ENCODE measurements at places on chromosomes 1 and 21. TPM values are rescaled to one million over a fixed set of nuclear protein-coding genes. Genes with fewer than 3 reads are reported as not detected.

GRCh38 chr1:181397845-181398244, 85.5 kb upstream of the CACNA1E start:
- H3K4me3 ChIP-seq, result no peak overlapping the region
- peak overlapping the region; percentile 91 for H3K27ac ChIP-seq
- H3K4me1 ChIP-seq, result peaks cover 35% of the 10 kb centered on the region
- ATAC-seq, result peak; percentile 39
- no peaks in the 10 kb centered on the region for H3K36me3 ChIP-seq
- no peaks in the 10 kb centered on the region for H3K27me3 ChIP-seq

- H3K4me3 ChIP-seq, result no peak overlapping the region
- no peak overlapping the region for H3K27ac ChIP-seq
- ATAC-seq, result no peak
- H3K36me3 ChIP-seq, result no peaks in the 10 kb centered on the region
- H3K27me3 ChIP-seq, result peaks cover 28% of the 10 kb centered on the region
Measured at GRCh38 chr1:115275216-115275615, 62.8 kb downstream of the NGF start.

DNA sequence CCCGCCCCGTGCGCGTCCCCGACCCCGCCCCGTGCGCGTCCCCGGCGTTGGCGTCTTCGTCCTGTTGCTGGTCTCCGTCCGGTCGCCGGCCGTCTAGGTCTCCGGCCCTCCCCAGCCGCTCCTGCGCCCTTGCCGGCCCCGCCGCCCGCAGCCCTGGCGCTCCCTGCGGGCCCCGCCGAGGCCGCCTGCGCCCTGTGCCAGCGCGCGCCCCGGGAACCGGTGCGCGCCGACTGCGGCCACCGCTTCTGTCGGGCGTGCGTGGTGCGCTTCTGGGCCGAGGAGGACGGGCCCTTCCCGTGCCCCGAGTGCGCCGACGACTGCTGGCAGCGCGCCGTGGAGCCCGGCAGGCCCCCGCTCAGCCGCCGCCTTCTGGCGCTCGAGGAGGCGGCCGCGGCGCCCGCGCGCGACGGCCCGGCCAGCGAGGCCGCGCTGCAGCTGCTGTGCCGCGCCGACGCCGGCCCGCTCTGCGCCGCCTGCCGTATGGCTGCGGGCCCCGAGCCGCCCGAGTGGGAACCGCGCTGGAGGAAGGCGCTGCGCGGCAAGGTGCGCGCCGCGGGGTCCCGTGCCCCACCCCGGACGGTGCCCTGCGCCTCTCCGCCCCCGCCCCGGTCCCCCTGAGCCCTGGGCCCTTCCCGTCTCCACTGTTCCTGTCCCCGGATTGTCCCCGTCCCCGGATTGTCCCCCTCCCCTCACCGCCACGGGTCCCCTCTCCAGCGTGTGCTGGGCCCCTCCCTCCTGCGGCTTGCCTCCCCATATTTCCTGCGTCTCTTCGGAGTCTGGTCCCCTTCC, at the start of gene RNF187:
RNF187 (plus strand) TSS at position 47 of the 789 bp plus-strand sequence.
- H3K27me3 ChIP-seq, result no peaks in the 10 kb centered on the region
- H3K4me3 ChIP-seq, result peak within 1 kb of the TSS; percentile 92
- H3K4me1 ChIP-seq, result peaks cover 10% of the 10 kb centered on the region

DNA sequence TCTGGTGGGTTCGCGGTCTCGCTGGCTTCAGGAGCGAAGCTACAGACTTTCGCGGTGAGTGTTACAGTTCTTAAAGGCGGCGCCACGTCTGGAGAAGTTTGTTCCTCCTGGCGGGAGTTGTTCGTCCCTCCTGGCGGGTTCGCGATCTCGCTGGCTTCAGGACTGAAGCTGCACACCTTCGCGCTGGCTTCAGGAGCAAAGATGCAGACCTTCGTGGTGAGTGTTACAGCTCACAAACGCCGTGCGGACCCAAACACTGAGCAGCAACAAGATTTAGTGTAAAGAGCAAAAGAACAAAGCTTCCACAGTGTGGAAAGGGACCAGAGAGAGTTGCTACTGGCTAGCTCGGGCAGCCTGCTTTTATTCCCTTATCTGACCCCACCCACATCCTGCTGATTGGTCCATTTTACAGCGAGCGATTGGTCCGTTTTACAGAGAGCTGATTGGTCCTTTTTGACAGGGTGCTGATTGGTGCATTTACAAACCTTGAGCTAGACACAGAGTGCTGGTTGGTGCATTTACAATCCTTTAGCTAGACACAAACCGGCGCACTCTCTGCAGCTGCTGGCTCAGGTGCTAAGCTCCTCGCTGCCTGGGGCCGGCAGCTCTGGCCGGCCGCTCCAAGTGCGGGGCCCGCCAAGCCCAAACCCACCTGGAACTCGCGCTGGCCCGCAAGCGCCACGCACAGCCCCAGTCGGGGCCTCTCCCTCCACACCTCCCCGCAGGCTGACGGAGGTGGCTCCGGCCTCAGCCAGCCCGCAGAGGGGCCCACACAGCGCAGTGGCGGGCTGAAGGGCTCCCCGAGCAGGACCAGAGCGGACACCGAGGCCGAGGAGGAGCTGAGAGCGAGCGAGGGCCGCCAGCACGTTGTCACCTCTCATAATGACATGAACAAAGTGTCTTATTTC, 172.8 kb upstream of the KCTD3 start:
- no peak overlapping the region for H3K4me3 ChIP-seq
- no peaks in the 10 kb centered on the region for H3K4me1 ChIP-seq
- no peak overlapping the region for H3K27ac ChIP-seq
- H3K36me3 ChIP-seq, result no peaks in the 10 kb centered on the region
- no peak for ATAC-seq

GRCh38 chr21:24097181-24097580, 1510.1 kb downstream of the MRPL39 start:
- H3K36me3 ChIP-seq, result no peaks in the 10 kb centered on the region
- peaks cover 4% of the 10 kb centered on the region for H3K27me3 ChIP-seq
- ATAC-seq, result no peak
- no peak overlapping the region for H3K27ac ChIP-seq

- H3K4me3 ChIP-seq, result no peak overlapping the region
- H3K36me3 ChIP-seq, result no peaks in the 10 kb centered on the region
- ATAC-seq, result no peak
Measured at GRCh38 chr1:84060781-84061180, 61.8 kb upstream of the TTLL7 start.

GRCh38 chr1:67743072-67743725, 58.2 kb downstream of the GADD45A start:
- ATAC-seq, result no peak
- H3K4me3 ChIP-seq, result no peak overlapping the region
- peaks cover 5% of the 10 kb centered on the region for H3K4me1 ChIP-seq
- H3K36me3 ChIP-seq, result no peaks in the 10 kb centered on the region
- no peak overlapping the region for H3K27ac ChIP-seq

GRCh38 chr1:46210561-46210960, 7.4 kb downstream of the LURAP1 start:
- H3K27ac ChIP-seq, result no peak overlapping the region
- no peaks in the 10 kb centered on the region for H3K36me3 ChIP-seq
- H3K27me3 ChIP-seq, result no peaks in the 10 kb centered on the region
- no peaks in the 10 kb centered on the region for H3K4me1 ChIP-seq

- no peak for ATAC-seq
- H3K4me3 ChIP-seq, result no peak overlapping the region
- peaks cover 7% of the 10 kb centered on the region for H3K27me3 ChIP-seq
- H3K4me1 ChIP-seq, result no peaks in the 10 kb centered on the region
Measured at GRCh38 chr1:108057541-108057940, 92.6 kb upstream of the VAV3 start.

GRCh38 chr21:29196670-29197191, 66.3 kb downstream of the MAP3K7CL start:
- H3K27me3 ChIP-seq, result no peaks in the 10 kb centered on the region
- ATAC-seq, result peak; percentile 47
- H3K27ac ChIP-seq, result peak overlapping the region; percentile 98
- H3K36me3 ChIP-seq, result no peaks in the 10 kb centered on the region
- peaks cover 24% of the 10 kb centered on the region for H3K4me1 ChIP-seq
- H3K4me3 ChIP-seq, result peak overlapping the region; percentile 89

- no peaks in the 10 kb centered on the region for H3K27me3 ChIP-seq
- no peak overlapping the region for H3K4me3 ChIP-seq
- no peaks in the 10 kb centered on the region for H3K36me3 ChIP-seq
- H3K4me1 ChIP-seq, result peaks cover 7% of the 10 kb centered on the region
Measured at GRCh38 chr1:32765570-32766327, 51.4 kb downstream of the YARS1 start.

DNA sequence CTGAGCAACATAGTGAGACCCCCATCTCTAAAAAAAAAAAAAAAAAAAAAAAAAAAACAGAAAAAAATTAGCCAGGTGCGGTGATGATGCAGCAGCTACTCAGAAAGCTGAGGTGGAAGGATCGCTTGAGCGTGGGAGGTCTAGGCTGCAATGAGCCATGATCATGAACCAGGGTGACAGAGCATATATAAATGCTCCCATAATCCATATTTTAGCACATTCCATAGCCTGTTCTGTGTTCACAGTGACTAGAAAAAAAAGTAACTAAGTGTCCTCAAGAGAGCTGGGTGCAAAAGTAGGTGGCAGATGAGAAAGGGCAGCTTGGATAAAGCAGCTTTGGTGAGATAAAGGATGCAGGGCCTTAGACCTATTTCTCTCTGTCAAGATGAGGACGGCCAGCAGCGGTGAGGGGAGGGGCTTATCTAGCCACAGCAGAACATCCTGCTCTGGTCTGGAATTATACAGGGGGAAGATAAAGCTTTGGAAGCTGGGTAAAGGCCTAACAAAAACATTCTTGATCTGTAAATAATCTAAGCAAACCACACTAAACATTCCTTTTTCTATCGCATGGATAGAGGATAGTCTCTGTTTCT, 205.3 kb downstream of the DAB1 start:
- H3K27me3 ChIP-seq, result no peaks in the 10 kb centered on the region
- no peak overlapping the region for H3K27ac ChIP-seq
- no peak overlapping the region for H3K4me3 ChIP-seq
- ATAC-seq, result no peak
- H3K4me1 ChIP-seq, result peaks cover 8% of the 10 kb centered on the region
- H3K36me3 ChIP-seq, result no peaks in the 10 kb centered on the region

DNA sequence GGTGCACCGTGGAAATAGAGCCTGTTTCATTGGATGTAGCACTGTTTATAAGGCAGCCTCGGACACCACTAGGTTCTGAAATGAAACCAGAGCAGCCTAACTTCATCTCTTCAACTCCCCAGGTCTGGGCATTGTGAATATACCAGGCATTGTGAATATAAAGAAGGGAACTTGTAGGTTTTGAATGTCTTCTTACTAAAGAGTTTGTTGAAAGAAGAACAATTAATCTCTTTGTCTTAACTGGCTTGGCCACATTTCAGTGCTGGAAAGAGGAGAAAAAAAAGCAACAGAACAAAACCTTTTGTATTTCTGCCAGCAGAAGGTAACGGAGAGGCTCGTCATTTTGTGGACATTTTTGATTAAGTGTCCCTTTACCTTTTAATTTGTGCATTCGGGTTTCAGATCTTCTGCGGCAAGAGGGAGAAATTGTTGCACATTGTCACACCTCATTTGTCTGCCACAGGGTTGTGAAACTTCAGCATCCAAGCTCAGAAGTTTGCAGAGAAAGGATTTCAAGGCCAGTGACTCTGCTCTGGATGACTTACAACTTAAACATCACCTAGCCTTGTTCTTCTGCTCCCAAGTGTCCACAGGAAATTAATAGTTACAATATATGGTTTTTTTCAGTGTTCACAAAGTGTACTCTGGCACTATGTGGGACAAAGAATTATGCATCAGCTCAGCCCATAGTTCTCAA, 158.3 kb downstream of the KAZN start:
- no peaks in the 10 kb centered on the region for H3K36me3 ChIP-seq
- H3K4me3 ChIP-seq, result no peak overlapping the region
- H3K27me3 ChIP-seq, result peaks cover 11% of the 10 kb centered on the region

DNA sequence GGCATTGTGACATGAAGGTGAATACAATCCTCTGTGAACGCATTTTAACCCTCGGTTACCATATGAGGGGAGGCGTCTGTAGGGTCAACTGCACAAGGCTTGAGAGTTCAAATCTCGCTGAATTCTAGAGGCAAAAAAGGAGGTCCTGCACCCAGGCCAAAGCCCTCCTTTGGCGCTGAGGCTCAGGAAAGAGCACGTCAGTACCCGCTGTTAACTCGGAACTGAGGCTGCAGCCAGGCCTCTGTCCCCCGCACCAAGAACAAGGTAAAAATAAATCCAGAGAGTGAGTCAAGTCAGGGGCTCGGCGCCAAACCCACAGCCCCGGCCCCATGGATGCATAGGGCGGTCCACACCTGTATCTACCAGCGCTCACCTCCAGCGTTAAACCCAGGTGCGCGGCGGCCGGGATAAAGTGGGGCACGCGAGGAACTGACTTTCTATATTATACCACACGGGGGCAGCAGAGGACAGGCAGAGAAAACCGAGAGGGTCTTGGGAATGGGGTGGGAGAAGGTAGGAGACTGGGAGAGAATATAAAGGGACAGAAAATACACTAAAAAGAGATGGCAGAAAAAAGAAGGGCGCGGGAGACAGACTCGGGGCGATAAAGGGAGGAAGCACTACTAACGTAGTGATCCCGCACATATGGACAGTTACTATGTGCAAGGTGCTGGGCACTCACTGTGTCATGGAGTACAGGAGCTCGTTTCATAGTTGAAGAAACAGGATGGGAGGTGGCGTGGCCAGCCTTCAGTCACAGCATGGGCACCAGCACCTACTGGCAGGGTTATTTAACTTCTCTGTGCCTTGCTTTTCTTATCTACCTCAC, 54.9 kb downstream of the DMRTA2 start:
- H3K4me1 ChIP-seq, result no peaks in the 10 kb centered on the region
- ATAC-seq, result peak; percentile 28
- H3K27ac ChIP-seq, result no peak overlapping the region
- no peak overlapping the region for H3K4me3 ChIP-seq
- H3K36me3 ChIP-seq, result no peaks in the 10 kb centered on the region

DNA sequence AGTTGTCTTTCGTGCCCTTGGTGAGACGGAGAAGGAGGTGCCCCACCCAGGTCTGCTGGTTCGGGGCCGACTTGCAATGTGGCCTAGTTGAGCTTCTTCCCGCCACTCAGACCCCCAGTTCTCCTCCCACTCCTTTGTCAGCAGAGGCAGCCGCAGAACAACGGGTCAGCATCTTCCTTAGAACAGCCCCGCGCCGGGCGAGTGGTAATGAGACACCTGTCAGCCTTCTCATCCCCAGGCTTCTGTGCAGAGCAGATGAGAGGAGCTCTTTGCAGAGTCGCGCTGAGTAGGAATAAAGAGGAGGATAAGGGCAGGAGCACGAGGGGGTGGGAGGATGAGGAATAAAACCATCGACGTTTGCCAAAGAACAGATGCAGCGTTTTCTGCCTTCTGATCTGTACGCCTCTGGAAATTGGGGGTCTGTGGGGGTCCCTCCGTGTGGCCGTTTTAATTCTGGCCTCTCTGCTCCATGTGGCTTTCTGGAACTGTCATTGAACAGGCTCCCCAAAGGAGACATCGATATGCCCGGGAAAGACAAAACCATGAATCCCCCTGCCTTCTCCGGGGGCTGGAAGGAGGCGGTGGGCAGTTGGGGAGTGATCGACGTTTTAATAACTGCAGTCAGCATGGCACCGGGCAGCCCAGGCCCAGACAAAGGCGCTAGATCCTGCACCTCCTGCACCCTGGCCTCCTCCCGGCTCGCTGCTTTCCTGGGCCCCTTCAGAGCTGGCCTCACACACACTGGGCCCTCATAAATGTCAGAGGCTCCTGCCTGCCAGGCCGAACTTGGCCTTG, 27.5 kb upstream of the IGSF21 start:
- no peak overlapping the region for H3K4me3 ChIP-seq
- no peaks in the 10 kb centered on the region for H3K36me3 ChIP-seq
- no peak overlapping the region for H3K27ac ChIP-seq
- no peaks in the 10 kb centered on the region for H3K4me1 ChIP-seq
- peaks cover 9% of the 10 kb centered on the region for H3K27me3 ChIP-seq

Gene GJA5
- total RNA-seq, result not detected

Gene RGS16
- total RNA-seq, result 32.1 TPM

Gene KCTD3
- 2.5 TPM for total RNA-seq

Gene PRELP
- not detected for total RNA-seq

Gene EXO1
- 50.2 TPM for total RNA-seq

Data from activated T-helper 17 cell treated with anti-CD3 and anti-CD28 coated beads, Interleukin-2, amount 50 U/mL, for 72 hours (primary cell).